ENCODE measurements at places on chromosomes 11 and 22.

GRCh38 chr11:2932850-2933251 is 3.6 kb upstream of the PHLDA2 start:
- DNase-seq = no peak

DNA sequence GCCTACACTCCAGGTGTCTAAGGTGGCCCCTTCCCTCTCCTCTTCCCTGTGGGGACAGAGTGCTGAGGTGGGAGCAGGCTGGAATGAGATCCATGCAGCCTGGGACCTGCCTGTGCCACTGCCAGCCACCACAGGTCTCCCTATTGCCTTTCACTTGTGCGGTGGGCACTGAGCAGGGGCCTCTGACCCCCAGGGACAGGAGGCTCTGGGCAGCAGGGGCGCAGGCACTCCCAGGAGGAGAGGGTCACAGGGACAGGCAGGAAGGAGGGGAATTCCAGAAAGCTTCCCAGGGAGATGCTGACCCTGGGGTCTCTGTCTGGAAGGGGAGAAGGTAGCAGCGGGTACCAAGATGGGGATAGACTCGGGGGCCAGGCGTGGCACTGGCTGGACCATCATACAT is 228.5 kb upstream of the B3GAT1 start:
- DNase-seq = no peak

GRCh38 chr11:117919781-117920221 is 9.4 kb downstream of the TMPRSS13 start:
- DNase-seq = no peak

DNA sequence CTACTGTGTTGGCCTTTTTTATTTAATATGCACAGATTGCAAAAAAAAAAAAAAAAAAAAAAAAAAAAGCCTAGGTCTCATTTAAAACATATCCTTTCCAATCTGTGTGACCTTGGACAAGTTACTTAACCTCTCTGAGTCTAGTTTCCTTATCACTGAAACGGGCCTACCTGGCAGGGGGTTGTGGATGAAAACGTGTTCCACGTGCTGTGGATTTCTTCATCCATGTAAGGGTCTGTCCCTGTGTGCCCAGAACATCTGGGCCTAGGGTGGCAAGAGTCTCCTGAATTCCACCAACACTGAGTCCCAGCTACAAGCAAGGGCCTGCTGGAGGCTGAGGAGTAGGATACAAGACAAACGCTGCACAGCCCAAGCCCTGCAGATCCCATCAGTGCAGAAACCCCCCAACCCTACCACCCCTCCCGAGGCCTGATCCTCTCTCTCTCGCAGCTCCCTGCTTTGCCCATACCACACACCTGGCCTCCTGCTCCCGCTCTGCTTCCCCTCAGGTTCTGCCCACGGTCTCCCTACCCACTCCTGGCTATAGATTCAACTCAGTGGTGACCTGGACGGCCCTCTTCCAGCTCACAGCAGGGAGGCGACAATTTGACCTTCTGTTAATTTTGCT is 4.7 kb upstream of the GNAZ start:
- no peak for DNase-seq

- no peak for DNase-seq
Observed at GRCh38 chr11:34614344-34615104, 6.4 kb upstream of the EHF start.

- DNase-seq = no peak
Observed at GRCh38 chr11:27414644-27415043, 51.6 kb upstream of the CCDC34 start.

GRCh38 chr11:12048936-12049790 is 40.7 kb upstream of the DKK3 start:
- no peak for DNase-seq

GRCh38 chr11:57354699-57355098 is 16.5 kb downstream of the P2RX3 start:
- no peak for DNase-seq

DNA sequence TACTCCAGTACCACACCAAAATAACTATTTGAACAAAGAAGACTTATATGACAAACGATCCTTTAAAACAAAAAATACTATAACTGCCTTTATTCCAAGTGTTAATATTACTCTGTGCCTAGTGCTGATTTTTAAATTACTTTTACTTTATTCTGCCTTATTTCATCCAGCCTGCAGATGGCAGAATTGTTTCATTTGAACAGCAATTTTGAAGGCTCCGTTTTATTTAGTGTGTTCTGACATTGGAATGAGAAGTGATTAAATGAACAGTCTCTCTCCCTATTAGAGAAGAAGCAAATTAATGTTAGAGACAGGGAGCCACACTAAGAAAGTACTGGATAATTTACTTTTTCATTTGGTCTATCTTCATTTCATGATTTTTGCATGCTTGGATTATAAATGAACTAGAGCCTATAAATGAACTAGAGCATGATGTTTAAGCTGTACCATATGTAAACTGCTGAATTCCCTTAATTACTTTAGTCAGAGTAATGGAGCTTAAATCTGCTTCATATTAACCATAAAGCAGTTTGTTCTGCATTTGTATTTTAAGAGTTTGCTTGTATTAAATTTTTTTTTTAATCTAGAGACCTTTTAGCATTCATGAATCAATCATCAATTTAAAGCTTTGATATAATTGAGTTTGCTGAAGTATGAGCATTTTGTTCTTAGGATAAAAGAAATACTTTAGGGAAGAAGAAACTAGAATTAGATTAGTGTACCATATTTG is 9.8 kb downstream of the PDHX start:
- DNase-seq = peak; percentile 58

GRCh38 chr11:83695046-83695445 is 408.9 kb upstream of the CCDC90B start:
- no peak for DNase-seq

GRCh38 chr11:115298300-115299012 is 205.8 kb downstream of the CADM1 start:
- no peak for DNase-seq

DNA sequence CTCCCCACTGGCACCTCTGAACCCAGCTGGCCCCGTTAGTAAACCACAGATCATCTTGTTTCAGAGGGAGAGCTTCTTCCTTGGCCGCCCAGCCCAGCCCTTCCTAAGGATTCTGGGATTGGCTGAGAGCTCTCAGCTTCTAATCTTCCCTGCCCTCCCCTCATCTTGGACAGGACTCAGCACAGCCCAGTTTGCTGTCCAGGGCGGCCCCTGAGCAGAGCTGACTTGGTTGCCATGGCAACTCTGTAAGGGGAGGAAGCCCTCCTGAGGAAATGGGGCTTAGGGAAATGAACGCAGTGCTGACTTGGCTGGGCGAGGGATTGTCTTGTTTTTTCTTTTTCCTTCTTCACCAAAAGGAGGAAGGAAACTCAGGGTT is 4.6 kb downstream of the APOL4 start:
- DNase-seq = no peak

DNA sequence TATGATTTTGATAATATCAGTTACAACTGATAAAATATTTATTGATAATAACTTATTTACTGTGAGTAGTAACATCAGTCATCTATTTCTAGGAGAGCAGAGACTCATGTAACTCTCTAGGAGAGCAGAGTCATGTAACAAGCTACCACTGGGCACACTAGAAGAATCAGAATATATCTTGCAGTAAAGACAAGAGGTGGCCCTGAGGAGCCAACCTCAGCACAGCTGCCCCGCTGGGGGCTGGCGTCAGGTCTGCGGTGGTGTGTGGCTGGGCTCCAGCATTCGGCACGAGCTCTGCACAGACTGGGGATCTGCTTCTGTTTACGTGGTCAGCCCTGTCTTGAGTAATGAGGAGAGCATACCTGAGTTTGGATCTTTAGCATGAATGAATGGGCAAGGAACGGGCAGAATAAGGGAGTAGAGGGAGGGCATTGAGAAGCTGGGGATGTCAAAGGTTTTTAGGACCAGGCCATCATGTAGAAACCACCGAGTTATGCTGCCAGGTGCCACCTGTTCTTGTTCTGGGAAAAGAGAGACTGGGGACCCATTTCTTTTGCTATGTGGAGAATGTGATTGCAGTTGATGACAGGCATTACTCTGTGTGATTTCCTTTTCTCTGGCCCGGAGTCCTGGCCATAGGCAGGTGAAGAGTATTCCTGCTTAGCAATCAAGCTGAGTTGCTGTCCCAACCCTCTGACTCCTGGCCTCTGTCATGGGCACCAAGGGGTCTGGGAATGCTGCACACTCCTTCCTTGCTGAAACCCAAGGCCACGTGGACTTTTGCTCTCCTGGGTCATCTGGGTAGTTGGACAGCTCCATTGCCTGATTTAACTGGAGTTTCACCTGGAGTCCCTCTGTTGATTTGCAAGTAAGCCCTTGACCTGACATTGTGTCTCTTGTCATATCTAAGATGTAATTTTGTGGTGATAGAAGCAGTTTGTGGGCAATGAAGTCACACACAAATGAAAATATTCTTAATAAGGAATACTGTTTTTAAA is 50.9 kb upstream of the HEPHL1 start:
- no peak for DNase-seq

DNA sequence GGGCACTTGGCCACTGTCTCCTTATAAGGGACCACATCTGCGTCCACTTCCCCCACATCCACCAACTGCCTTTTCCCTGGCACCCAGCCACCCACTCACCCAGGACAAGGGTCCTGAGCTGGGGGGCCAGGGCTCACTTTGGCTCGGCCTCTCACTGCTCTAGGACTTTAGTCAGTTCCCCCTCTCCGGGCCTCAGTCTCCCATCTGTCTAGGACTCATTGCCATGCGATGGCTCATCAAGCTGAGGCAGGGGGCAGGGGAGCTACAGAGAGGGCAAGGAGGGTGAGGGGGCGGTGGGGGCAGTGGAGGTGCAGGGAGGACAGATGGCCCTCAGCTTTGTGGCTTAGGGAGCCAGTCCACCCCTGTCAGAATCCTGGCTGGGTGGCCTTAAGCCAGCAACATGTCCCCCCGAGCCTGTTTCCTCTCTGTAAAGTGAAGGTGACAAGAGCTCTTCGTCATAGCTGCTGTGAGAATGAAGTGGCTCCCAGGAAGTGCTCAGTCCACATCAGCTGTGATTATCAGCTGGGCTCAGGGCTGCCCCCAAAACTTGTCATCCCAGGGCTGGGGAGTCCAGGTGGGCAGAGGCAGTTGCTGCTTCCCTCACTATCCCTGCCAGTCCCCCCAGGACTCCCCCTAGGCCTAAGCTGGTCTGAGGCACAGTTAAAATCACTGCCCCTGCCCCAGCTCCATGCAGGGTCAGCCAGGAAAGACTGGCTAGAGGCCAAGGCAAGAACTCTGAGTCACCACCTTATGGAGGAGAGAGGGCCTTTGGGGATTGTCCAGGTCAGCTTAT is 14.9 kb downstream of the RAC2 start:
- DNase-seq = peak; percentile 54

- no peak for DNase-seq
Observed at GRCh38 chr22:39364714-39365491, 15.1 kb downstream of the SYNGR1 start.

DNA sequence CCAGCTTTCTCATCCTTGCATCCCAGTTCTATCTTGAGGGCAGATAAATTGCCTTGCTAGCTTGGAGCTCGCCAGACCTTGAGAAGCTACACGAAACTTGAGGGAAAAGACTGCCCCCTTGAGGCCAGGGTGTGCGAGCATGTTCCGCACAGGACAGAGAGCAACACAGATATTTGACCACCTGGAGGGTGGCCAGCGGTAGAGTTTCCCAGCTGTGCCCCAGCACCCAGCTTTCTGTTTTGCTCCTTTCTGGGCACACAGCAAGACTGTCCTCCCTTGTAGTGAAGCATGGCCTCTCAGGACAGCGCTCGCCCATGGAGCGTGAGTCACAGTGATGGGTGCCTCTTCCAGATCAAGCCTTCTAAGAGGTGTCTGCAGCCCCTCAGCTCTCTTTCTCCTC is 23.5 kb downstream of the SPATA19 start:
- no peak for DNase-seq

DNA sequence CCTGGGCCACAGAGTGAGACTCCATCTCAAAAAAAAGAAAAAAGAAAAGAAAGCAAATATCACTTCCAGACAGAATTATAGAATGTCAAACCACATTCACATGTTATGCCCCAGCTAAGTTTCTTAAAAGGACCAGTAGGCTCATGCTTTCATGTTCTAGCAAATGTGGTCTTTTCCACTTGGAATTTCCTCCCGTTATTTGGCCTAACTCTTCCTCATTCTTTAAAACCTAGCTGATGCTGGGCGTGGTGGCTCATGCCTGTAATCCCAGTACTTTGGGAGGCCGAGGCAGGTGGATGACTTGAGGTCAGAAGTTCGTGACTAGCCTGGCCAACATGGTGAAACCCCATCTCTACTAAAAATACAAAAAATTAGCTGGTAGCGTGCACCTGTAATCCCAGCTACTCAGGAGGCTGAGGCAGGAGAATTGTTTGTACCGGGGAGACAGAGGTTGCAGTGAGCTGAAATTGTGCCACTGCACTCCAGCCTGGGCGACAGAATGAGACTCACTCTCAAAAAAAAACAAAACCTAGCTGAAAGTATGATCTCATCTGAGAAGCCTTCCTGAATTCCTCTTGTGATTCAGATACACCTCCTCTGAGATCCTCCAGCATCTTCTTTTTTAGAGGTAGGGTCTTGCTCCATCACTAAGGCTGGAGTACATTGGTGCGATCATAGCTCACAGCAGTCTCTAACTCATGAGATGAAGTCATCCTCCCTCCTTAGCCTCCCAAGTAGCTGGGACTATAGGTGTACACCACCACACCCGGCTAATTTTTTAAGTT is 50.4 kb downstream of the FCHSD2 start:
- DNase-seq = peak; percentile 2

DNA sequence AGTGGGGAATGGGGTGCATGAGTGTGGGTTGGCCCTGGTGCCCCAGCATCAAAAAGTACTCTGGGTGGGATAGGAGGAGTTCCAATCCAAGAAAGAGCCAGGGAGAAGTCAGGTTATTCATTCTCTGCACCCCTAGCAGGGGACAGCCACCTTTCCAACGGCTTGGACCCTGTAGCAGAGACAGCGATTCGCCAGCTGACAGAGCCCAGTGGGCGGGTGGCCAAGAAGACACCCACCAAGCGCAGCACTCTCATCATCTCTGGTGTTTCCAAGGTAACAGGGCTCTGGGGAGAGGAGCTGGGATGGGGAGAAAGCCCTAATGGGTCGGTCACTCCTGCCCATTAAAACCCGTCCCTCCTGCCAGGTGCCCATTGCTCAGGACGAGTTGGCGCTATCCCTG is 6.6 kb downstream of the C2CD2L start:
- DNase-seq = no peak

DNA sequence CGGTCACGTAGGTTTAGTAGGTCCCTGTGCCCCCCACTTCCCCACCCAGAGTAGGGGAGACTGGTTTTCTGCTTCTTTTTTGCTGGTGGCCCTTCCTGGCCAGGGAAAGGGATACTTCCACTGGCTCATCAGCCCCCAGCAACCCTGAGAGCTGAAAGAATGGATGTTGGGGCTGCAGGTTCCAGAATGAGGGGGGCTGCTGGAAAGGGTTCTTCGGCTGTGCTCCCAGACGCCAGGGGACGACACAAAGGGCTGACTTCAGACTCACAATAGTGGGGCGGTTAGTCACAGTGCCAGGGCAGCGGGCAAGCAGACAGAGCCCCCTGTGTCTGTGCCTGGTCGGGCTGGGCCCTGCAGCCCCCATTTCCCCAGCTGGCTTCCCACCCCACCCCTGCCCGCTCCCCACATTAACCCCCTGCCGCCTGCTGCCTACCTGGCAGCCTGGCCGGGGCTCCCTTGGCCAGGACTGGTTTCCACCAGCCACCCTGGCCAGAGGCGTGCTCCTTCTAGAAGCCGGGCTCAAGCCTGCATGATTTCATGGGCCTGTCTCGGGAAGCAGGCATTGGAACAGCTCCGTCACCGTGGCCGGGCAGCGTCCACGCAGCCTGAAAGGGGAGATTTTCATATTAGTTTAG is 79.1 kb upstream of the WNT7B start:
- DNase-seq = peak; percentile 21

GRCh38 chr22:25697181-25697664 is 44.8 kb upstream of the MYO18B start:
- DNase-seq = no peak
